ENCODE measurements at places on chromosomes 5 and 9.
A peak's percentile ranks its signal among the peaks of the same experiment; 100 is the strongest.

DNA sequence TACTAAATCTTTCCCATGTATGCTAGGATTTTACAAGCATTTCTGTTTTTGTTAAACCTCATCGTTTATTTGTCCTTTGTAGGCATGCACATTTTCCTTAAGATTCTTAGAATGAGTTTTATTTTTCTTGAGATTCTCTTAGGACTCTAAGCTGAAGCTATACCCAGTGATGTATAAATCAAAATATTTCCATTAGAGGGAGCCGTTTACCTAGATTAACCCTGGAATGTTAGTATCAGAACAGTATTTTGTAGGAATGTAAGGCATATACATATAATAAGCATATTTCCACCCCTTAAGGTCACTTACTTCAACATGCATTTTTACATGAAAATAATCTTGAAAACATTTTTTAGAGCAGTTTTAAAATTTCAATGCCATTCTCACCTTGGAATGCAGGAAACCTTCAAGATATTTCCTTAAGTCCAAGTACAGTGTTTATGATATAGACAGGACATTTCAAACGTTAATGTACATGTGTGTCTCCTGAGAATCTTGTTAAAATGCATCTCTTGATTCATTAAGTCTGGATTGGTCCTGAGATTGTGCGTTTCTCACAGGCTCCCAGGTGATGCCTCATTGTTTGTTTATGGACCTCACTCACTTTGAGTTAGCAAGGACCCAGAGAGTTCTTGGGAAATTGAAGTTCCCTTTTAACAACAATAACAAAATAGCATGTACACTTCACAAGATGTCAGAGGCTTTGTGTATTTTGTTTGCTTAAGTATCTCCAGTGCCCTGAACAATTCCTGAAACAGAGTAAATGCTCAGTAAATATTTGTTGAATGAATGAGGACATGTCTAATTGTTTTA, 34.9 kb upstream of the FCHO2 start:
- no peak for DNase-seq

DNA sequence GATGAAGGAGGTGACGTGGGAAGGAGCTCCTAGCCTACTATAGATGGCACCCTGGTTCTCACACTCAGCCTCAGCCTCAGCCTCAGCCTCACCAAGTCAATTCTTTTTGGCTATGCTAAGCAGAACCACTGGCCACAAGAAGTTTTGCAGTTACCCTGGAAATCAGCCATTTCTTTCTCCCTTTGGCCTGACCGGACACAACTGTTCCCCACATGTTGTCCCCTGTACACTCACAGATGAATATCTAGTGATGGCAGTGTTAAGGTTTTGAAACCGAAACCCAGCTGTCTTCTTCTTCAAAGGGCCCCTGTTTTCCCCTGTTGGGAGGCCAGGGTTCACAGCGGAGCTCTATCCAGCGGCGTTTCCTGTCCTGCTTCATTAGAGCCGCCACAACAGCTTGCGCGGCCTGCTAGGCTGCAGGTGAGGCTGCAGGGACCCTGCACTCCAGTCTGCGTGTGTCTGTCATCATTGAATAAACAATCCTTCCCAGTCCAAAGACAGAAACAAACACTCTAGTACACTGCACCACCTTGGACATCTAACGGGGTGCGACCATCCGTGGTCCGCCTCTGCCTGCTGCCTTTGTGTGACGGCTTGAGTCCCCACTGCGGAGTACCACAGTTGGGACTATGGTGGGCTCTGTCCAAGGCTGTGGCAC, 250.5 kb downstream of the DENND1A start:
- DNase-seq = peak; percentile 67

GRCh38 chr9:93910598-93910997, 44.6 kb downstream of the BARX1 start:
- DNase-seq = no peak

DNA sequence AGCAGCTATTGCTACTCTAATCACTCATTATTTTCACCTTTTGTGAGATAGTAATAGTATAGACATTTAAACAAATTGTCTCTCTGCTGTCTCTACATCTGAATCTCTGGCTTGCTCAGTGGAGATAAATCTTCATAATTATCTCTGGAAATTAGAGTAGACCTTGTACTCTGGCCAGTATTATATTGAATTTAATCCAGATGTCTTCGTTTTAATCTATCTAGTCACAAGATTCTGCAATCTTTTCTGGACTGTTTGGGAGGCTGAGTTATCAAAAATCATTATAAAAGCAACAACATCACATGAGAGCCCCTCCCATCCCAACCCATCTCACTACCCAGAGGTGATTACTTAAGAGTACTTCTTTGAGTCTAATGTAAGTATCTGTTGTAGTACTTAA, 19.0 kb downstream of the ARHGAP26 start:
- DNase-seq = no peak

DNA sequence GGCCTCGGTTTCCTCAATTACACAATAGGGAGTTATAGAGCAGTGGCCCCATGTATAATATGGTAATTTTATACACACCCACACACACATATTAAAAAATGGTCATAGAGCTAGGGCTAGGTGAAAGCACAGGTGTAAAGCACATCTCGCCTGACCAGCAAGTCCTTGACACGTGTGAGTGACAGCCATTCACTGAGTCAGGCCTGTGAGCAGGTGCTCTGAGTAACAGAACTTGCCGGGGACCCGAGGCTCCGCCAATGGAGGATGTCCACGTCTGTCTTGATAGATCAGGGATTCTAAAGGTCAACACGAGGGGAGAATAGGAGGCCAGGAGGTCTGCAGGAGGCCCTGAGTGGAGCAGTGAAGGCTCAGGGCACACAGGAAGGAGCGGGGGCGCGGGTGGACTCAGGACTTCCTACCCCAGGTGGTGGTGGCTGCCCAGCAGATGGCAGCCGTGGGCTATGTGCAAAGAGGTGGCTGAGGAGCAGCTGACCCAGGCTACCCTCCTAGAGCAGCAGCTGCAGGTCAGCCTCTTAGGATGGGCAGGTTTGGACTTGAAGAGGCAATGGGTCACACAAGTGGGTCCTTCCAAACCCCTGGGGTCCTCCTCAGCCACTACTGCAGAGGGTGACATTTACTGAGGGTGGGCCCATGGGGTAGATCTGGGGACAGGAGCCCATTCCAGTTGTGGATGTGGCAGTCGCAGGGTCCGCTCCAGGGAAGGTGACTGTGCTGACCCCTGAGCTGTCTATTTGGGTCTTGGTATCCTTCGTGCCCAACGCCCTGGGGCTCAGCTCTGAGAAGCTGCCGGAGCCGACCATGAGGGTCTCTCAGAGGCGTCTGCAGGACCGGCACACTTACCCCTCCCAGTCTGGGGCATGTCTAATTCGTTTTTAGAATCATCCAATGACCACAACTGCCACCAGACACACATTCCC, 45.9 kb downstream of the PRRT1B start:
- peak; percentile 84 for DNase-seq

DNA sequence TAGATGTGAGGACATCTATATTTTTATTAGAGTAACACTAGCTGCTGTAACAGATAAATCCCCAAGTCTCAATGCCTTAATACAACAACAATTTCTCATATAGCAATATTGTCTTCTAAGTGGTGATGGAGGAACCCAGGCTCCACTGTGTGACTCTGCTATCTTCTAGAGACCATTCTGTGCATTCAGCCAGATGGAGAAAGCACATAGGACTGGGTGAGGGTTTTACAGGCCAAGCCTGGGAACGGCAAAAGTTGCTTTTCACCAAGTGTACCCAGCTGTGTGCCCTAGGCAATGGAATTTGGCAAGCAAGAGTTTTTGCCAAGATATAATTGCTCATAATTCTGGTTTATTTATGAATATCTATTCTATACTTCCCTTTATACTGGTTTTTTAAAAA, 11.7 kb downstream of the RBM22 start:
- DNase-seq = no peak

- no peak for DNase-seq
Observed at GRCh38 chr9:126791406-126792230, 13.2 kb upstream of the ZBTB43 start.

DNA sequence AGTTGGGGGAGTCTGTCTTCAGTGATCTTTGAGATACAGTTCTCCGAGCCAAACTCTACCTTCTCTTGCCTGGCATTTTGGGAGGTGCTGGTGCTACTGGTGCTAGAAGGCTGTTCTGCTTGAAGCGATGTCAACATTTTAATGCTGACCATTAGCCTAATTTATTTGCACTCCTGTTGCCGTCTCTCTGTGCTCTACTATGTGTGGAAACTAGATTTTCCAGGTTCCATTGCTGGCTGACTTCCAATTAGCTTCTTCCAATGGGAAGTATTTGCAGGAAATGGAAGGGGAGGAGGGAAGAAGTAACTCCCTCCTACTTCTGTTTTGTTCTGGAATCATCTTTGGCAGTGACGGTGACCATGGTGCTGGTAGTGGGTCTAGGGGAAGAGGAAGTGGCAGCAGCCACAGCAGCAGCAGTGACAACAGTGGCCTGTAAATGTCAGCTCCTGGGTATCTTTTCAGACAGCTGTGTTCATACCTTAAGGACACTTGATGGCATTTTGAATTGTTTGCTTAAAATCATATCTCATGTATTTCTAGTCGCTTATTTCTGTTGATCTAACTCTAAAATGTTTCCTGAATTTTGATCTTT, 7.9 kb downstream of the TXNDC8 start:
- DNase-seq = no peak

DNA sequence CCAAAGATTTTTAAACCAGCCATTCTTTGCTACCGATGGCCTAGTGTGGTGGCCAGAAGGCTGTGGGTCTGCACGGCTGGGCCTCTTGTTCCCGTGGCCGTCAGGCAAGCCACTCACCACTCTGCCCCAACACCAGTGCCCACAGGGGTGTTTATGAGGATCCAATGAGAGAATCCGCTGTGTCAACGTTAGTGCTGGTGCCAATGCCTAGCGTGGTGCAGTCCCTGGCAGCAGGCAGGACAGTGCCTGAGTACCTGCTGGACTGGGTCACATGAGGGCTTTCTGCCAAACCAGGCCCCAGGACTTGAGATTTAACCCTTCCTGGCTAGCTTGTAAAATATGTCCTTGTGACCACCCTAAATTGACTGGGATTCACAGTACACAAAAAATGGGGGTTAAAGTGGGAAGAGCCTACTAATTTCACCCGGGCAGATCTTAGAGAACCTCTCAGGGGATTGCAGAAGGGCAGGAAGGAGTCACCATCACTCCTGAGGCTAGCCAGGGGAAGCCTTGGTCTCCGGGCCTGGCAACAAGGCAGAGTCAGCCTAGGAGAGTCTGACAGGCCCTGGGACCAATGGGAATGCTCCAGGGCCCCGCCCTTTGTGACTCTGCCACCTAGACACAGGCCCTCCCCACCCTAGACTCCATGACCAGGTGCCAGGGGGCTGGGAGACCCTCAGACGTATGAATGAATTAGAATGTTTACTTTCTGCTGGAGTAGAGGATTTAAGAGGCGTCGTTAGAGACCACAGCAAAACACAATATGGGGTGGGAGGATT, 63.2 kb upstream of the FSTL4 start:
- no peak for DNase-seq

GRCh38 chr5:116145416-116145815, 60.6 kb downstream of the COMMD10 start:
- no peak for DNase-seq

DNA sequence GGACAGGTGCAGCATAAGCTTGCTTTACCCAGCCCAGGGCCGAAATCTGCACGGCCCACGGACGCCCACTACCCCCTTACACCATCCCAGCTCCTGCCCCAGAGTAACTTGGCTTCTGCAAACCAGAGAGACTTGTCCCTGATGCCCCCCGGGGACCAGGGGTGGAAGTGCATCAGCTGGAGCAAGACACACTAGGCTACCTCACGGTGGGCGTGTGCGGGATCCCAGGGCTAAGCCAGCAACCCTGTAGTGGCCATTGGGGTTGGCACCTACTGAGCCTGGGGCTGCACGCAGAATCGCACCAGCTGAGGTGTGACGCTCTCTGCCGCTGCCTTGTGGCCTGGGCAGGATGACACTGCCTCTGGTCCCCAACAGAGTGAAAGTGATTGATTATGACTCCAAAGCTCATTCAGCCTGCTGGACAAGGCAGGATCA, 6.1 kb upstream of the ZNF79 start:
- no peak for DNase-seq

DNA sequence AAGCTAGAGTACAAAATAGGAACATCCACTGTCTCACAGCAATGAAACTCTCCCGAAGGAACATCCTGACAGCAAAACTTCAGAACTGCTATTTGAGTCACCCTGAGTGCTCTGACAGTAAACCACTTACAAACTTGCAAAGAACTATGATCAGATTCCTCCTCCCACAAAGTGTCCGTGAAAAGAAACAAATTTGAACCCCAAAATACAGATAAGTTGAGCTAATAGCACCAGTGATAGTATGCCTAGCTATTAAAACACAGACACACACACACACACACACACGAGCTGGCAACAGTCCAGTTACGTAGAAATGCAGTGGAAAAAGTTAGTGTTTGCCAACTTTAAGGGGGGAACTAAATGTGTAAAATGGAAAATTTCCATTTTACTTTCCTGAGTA, 3.1 kb upstream of the GLIS3 start:
- DNase-seq = no peak

GRCh38 chr5:148910216-148910615, 83.8 kb downstream of the ADRB2 start:
- no peak for DNase-seq

DNA sequence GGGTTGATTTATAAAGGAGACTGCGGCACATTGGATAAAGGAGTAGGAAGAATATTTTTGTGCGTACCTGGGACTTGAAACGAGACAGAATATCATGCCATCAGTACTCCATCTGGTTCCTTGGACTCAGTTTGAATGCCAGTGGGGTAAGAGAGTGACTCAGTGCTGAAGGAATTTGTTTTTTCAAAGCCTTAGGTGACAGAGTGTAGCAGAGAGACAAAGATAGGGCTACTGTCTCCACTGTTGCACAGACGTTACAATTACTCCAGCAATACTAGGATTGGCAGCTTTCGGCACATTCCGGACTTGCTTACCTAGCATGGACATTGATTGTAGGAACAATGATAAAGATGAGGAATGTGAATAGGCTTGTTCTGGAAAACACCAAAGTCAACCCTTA, 250.7 kb downstream of the KCTD16 start:
- DNase-seq = no peak

GRCh38 chr5:172276214-172276613, 7.3 kb downstream of the UBTD2 start:
- DNase-seq = no peak

- no peak for DNase-seq
Observed at GRCh38 chr9:135076143-135076875, 11.2 kb upstream of the OLFM1 start.

DNA sequence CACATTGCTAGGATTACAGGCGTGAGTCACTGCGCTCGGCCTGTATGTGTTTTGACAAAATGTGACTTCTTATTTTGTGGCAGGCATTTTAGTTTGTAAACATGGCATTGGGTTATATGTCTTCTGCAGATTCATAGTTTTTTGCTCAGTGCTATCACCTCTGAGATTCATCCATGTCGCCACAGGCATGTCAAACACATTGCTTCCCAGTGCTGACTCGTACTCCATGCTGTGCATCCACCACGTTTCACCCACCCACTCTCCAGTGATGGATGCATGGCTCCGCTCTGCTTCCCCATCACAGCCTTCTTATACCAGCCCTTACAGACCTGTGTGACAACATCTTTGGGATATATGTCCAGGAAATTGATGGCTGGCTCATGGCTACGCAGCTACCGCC, 158.8 kb downstream of the GAS1 start:
- DNase-seq = no peak

All from NCI-H510A (cell line).